GM18507 (cell line): ENCODE measurements at places on chromosomes 7 and 10.
A peak's percentile ranks its signal among the peaks of the same experiment; 100 is the strongest.

DNA sequence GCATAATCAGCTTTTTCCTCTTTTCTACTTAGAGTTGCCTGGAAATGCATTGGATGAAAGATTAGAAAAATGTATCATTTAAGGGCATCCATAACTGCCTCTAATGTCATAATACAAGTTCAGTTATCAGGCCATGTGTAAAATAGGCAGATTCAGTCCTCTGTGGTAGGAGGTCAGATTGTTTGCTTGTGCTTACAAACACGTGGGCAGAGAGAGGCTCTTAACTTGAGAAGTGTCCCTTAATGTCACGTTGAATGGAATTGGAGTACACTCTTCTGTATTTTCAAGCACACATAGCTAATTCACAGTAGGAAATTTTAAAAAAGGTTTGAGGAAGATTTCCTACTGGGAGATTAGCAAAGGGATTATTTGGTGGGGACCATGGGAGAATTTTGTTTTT is 359.8 kb upstream of the MTPN start:
- DNase-seq: no peak

DNA sequence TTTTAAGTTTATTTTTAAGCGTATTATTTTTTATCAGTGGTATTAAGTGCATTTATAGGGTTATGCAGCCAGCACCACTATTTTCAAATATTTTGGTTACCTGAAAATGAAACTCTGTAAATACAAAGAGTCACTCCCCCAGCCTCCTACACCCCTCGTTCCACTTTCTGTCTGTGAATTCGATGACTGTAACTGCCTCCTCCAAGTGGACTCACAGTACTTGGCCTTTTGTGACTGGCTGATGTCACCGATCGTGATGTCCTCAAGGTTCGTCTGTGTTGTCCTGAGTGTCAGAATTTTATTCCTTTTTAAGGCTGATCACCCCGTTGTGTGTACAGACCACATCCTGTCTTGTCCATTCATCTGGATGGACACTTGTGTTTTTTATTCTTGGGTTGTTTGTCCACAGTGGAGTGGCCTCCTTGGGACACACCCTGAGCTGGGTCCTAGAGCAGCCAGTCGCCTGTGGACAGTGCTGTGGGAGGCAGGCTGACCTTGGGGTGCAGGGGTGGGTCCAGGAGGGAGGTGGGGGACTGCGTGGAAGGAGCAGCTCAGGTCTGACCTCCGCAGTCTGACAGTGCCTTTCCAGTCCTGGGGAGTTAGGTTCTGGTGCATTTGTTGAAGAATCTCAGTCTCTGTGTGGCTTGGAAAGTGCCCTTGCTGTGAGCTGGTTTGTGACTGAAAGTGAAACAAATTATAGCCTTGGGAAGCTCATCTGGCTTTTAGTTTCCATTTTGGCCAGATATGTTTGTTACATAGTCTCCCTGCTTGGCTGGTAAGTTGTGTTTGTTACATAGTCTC is 6.9 kb downstream of the MTG1 start:
- no peak for DNase-seq

DNA sequence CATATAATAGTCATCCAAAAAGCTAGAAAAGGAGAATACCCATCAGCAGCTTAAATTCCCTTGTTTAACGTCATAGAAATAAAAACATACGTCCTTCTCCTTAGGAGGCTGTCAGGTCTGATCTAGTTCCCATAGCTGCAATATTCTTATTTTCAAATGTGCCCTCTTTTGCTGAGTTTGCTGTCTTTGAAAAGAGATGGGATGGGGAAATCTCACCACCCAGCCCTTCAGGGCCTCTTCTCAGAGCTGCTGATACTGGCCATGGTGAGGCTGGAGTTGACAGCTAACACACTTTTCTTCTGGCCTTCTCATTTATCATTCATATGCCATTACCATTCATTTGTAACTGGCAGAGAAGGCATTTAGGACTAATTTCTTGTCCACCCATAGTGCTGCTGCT is 5.1 kb upstream of the PCGF5 start:
- no peak for DNase-seq

DNA sequence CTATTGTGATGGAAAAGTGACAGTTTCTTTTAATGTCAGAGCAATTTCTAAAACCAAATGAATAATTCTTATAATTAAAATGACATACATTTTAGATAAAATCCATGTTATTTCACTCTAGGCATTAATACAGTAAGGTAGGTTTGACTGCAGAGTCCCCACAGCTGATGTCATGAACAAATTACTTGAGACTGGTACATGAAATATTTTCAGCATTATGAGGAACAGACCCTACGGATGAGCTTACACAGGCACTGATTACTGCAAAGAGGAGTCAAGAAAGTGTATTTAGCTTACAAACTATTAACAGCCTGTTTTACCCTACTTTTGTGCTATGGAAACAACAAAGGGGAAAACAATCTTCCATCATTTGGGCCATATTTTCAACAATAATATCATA is 8.9 kb downstream of the COL1A2 start:
- DNase-seq: no peak

- no peak for DNase-seq
These were observed 465.9 kb upstream of the CELF2 start for GRCh38 chr10:10551596-10552301.

DNA sequence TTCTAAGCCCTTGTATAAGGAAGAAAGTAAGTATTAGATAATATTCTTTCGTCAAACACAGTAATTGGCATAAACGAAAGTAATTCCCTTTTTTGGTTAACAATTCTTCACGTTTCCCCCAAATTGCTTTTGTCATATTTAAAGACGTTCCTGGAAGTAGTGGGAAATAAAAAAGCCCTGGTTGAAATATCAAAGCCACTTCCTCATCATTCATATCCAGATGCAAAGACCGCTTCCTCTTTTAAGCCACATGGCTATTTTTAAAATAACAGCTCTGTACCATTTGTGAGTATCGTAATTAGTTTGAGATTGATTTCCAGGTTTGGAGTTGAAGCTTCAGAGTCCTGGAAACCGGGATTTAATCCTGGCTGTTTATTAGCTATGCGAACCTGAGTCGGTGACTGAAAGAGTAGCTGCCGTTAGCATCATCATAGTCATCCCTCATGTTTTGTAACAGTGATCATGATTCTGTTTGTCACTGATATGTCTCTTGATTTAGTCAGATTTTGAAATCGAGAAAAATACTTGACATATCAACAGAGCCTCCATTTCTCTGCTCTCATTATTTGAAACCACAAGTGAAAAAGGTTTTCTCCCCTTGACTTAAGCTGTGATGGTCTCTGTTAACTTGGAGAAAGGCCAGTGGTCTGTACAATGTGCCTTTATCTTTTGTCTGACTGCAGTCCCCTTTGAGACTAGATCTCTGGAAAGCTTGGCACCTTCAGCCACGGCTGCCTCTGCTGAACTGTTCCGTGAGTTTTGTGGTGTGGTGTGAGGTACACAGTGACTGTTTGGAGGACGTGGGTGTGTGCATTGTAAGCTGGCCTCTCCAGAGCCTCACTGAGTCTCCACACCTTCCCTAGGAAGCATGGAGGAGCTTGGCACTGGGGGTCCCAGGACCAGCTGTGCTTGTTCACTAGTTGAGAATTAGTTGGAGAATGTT is 18.1 kb downstream of the OPTN start:
- no peak for DNase-seq

DNA sequence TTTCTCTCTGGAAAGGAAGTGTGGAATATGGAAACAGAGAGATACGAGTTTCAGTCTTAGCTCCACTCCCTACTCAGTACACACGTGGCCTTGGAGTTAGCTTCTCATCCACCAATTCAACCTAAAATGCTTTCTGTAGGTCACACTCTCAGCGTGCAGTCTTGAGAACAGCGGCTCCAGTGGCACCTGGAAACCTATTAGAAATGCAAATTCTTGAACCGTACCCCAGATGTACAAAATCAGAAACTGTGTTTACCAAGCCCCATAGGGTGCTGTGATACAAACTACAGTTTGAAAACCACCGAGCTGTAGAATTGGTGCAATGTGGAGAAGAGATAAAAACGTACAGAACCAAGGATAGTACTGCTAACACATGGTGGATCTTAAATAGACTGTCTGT is 91.1 kb upstream of the SP4 start:
- no peak for DNase-seq

- DNase-seq: no peak
These were observed 55.7 kb downstream of the CCDC3 start for GRCh38 chr10:12945690-12946359.

DNA sequence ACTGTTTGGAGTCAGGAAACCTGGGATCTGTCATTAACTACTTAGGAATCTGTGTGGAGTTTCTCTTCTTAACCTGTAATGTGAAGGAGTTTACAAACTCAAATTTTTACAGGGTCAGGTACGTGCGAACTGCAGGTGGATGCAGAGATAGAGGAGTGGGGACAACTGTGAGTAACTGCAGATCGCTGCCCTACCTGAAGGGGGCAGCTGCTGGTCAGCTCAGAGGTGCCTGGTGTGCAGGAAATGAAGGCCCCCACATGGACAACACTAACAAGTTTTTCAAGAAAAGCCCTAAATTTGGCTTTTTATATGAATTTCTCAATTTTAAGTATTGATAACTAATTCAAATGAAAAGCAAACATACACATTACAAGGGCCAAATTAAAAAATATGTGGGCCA is 380.0 kb downstream of the REEP3 start:
- no peak for DNase-seq

GRCh38 chr7:79555571-79555970 is 102.1 kb upstream of the MAGI2 start:
- DNase-seq: no peak

DNA sequence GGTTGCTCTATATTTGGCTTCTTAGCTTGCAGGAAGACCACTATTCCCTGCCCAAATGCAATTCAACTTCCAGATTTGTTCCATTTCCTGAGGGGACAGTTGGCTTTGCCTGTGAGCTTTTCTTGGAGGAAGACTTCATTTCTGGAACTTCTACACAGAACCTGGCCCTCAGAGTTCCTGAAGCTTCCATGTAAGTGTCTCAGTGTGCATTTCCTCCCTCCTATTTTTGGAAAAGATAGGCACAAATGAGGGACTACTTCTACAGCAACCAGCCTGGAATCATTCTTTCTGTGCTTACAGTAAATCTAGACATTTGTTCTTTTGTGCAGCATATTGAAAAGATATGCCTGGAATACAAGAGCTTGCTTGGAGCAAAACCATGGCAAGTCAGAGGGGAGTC is 164.3 kb downstream of the CREB5 start:
- no peak for DNase-seq

DNA sequence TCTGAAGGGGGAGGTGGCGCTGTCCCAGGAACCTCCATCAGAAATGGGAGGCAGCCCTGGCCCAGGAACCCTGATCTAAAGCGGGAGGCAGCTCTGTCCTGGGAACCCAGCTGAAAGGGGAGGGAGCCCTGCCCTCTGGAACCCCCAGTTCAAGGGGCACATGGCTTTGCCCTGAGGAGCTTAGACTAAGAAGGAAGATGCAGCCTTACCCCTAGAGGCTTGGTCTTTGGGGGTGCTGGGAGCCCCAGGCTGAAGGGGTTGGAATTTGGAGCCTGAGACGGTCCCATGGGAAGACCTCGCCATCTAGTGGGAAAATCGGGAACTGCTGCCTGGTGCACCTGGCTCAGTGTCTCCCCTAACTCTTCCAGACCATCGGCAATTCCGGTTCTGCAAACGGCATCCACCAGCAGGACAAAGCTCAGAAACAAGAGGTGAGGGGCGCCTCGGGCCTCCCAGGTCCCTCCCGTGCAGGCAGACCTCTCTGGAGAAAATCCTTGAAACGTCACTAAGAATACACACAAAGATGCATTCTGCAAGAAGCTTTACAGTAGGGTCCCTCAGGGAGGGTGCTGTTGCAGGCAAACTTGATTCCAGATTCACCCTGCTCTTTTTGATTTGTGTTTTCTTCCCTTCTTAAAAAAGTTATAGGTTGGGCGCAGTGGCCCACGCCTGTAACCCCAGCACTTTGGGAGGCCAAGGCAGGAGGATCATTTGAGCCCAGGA is 52.4 kb upstream of the GTF2IRD1 start:
- peak; percentile 45 for DNase-seq

- no peak for DNase-seq
These were observed 106.5 kb upstream of the RAB11FIP2 start for GRCh38 chr10:118153287-118153686.

DNA sequence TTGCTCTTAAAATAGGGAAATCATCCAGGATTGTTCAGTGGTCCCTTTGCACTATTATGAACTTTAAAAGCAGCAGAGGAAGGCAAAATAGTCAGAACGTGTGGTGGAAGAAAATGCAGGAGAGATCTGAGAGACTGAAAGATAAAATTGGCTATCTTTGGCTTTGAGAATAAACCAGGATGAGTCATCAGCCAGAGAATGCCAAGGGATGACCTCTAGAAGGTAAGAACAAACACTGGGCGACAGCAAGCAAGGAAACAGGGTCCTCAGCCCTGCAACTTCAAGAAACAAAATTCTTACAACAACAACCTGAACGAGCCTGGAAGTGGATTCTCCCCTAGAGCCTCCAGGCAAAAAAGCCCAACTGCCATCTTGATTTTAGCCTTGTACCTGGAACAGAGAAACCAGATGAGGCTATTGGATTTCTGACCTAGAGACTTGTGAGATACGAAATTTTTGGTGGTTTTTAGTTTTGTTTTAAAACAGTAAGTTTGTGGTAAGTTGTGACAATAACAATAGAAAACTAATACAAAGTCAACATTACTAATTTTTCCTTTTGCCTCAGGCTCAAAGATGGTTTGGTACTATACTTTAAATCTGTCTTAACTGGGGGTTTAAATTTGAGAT is 130.2 kb upstream of the CNTNAP2 start:
- DNase-seq: no peak

- DNase-seq: no peak
These were observed 63.6 kb downstream of the CUBN start for GRCh38 chr10:17066000-17066399.

DNA sequence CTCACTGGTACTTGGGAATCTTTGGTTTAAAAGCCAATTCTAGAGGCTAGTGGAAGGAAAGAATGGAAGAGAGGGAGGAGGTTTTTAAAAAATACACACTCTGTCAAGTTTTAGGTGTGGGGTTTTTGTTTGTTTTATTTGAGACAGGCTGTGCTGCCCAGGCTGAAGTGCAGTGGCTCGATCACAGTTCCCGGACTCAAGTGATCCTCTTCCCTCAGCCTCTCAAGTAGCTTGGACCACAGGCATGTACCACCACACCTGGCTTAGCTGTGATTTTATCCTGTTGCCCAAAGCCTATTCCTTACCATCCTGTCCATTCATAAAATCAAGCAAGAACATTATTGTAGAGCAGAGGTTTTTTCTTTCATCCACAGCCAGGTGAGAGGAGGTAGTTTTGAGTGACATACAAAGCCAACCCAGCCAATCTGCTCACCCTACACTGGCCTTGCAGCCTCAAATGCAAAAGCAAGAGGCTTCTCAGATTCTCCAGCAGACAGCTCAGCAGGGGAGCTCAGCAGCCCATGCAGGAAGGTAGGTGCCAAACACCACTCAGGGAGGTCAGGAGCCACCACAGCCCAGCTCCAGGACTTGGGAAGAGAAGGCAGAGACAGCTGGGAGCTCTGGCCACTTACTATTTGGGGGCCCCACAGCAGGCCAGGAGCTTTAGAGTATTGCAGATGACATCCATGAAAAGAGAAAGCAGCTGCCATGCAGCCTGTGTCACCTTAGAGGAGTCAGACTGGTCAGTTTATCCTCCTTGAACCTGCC is 65.8 kb downstream of the TMEM209 start:
- no peak for DNase-seq

DNA sequence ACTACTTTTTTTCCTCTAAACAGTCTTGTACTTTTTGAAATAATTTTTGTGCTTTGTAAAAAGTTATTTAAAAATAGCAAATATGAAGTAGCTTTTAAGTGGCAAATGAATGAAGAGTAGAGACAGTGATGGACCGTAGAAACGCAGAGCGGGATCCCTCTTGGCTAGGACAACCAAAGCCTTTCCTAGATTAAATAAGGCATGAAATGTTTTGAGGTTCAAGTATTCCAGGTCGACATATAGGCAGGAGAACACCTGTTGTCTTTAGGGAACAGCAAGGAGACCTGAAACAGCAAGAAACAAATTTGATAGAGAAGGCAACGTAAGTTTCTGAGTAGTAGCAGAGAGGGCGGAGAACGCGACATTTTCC is 662 bp upstream of the PPRC1 start:
- DNase-seq: no peak
